ENCODE measurements at places on chromosomes 3 and 15.

DNA sequence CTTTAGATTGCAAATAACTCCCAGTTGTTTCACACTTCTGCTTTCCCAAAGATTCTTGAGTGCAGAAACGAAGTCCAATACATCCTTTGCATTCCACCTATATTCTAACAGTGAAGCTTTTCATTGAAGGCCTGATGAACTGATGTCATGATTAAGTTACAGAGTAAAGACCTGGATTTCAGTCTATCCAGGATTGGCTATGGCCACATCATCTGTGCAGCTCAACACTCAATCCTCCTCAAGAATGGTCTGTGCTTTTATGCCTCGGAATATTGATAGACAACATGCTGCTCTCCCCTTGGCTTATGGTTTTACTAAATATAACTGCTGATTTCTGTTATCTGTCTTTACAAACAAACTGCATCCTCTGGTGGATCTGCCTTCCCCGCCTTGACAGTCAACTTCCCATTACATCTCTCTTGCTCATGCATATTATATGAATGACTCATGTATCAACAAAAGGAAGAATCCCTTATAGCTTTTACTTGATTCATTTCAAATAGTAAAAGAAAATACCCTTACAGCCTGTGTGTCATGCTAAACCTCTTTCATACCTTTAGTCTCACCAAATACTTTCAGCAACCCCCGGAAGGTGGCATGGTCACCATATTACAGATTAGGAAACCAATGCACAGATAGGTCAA, 59.5 kb downstream of the SCN11A start:
- DNase-seq = no peak

DNA sequence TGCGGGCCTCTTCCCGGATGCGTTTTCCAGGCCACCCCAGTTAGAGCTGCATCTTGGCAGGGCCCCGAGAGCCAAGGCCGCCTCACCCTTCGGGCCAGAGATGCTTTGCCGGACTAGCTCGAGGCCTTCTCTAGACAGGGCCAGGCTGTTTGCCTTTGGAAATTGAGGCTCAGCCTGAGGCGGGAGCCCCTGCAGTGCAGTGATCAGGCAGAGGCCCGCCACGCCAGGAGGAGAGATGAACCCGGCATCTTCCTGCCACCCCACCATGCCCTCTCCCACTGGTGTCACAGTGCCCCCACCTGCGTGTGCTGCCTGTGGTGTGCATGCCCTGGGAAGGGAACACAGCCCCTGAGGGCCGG, 8.9 kb upstream of the ROPN1B start:
- DNase-seq = no peak

- no peak for DNase-seq
Measured at GRCh38 chr3:161251716-161252115, 30.6 kb downstream of the NMD3 start.

- DNase-seq = no peak
Measured at GRCh38 chr3:108407886-108408285, 102.5 kb downstream of the MYH15 start.

- DNase-seq = no peak
Measured at GRCh38 chr3:64945171-64945729, 257.4 kb upstream of the ADAMTS9 start.

DNA sequence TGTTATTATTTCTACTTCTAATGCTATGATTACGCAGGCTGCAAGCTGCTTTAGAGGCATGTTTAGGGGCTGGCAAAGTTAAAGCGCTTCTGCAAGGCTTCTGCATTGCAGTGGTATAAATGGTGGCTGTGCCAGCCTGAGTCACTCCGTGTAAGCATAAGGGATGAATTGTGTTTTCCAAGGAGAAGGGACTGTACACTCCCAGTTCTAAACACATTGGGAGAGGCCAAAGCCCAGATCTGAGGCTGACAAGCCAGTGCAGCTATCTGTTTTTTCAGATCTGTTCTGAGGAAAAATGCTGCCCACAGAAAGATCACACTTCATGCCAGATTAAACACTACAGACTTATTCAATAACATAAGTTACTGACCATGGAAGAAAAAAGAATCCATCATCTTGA, 83.8 kb downstream of the PRICKLE2 start:
- DNase-seq = no peak

GRCh38 chr15:72532991-72533601, 59.0 kb downstream of the ARIH1 start:
- DNase-seq = no peak

DNA sequence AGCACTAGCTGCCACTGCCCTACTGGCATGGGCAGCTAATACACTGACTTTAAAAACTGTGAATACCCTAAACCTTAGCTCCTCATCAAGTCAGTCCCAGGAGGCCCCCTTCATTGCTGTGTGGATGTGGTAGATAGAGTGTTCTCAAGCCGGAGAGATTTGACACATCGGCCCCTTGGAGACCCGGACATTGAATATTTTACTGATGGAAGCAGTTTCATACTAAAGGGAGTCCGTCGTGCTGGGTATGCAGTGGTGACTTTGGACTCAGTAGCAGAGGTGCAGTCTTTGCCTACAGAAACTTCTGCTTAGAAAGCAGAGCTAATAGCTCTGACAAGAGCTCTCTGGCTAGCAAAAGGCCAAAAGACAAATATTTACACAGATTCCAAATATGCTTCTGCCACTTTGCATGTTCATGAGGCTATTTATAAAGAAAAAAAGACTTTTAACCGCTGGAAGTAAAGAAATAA, 17.5 kb downstream of the CCR4 start:
- no peak for DNase-seq

- no peak for DNase-seq
Measured at GRCh38 chr15:67508407-67508806, 12.5 kb upstream of the C15orf61 start.

DNA sequence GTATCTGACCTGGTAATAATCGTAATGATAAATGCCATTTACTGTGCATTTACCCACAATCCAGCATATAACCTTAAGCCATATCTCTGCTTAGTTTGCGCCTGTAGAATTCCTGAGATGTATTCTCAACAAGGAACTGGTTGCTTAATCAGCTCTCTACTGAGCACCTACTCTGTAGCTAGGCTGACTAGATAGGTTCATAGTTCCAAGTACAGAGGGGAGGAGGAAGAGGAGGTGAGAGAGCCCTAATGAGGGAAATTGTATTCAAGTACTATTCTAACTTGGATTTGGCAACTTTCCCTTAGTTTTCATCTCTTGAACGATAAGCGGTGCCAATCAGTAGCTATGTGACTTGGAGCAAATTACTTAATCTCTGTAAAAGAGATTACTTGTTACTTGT, 5.6 kb upstream of the AKAP13 start:
- no peak for DNase-seq

- peak; percentile 46 for DNase-seq
Measured at GRCh38 chr3:39267631-39268548, 11.9 kb downstream of the CX3CR1 start.

DNA sequence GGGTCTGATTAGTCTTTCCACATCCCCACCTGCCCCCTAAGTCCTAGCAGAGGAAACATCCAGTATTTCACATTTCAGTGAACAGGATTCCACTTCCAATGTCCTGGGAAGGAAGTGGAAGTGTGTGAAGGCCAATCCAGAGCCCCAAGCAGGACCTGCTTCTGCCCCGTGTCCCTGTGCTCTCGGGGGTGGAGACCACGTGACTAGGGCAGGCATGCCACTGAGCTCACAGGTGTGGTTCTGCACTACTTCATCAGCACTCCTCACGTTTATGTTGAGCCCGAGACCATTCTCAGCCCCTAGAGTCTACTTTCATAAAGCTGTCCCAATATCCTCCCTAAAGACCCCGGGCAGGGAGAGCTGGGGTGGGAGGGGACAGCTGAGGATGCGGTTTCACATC, 84.3 kb downstream of the RAB11A start:
- no peak for DNase-seq

DNA sequence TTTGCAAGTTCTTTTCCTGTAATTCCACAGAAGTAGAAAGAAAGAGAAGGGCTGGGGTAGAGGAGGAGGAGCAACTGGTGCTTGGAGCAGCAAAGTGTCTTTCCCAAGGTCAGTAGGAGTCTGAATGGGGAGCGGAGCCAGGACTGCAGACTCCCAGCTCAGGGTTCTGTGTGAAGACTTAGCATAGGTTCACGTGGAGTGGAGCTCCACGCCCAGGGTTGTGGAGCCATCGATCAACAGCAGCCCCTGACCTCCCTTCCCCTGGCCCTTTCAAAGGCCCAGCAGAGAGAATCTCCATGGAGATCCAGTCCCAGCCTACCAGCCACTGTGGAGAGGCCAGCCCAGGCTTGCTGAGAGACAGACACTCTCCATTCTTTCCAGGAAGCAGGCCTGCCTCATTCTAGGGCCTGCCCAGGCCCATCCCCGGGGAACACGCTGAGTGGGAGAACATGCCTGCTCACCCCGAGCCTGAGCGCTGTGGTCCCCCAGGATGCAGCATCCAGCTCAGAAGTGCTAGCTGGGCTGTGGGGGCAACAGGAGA, 62.1 kb downstream of the CORO2B start:
- DNase-seq = no peak

GRCh38 chr3:120348991-120349854, at the start of gene LRRC58:
Gene LRRC58 (minus strand): TSS chr3:120349354. CDS start chr3:120349243, 111 bp downstream.
- peak; percentile 67 for DNase-seq

DNA sequence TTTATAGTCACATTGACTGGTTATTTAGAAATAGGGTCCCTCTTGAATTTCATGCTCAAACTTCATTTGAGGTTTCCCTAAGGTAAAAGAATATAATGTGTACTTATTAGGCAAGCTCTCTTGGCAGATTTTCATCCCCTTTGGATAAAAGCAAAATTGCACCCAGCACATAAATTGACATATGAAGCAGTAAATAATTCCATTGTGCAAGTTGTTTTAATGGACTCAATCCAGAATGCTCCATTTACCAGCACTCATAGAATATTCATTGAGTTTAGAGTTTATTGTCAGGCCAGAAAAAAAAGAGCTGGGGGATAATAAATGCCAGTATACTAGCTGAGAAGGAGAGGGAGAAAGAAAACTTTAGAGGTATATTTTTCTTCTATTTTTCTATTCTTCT, 136.8 kb downstream of the TPRG1 start:
- DNase-seq = no peak

GRCh38 chr3:38555149-38555840, 59.2 kb downstream of the EXOG start:
- DNase-seq = no peak

DNA sequence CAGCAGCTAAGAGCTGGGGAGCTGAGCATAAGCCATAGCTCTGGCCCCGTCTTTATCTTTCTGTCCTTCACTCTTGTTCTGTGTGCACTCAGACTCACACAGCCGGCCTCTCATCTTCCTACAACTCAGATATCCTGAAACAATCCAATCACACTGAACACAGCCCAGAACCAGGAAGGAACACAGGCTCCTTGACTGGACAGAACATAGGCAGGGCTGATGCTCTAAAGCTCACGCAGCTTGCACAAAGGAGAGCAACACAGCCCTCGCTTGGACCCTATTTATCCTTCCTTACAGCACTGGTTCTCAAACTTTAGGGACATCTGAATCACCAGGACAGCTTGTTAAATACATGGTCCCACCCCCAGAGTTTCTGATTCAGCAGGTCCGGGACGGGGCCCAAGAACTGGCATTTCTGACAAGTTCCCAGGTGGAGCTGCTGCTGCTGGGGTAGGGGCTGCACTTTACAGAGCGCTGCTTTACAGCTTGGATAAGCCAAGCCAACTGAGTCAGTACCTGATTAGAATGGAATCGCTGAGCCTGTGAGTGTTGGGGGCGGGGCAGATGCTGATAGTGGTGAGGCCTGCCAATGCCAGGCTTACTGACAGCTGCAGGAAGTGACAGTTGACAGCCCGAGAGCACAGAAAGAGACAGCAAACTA, 65.1 kb downstream of the MRPL46 start:
- DNase-seq = no peak

- no peak for DNase-seq
Measured at GRCh38 chr15:51096976-51097375, 2.3 kb upstream of the TNFAIP8L3 start.

- DNase-seq = no peak
Measured at GRCh38 chr3:183494341-183494740, 61.2 kb downstream of the KLHL6 start.

- DNase-seq = no peak
Measured at GRCh38 chr3:117282566-117282965, 573.0 kb downstream of the TUSC7 start.

- DNase-seq = no peak
Measured at GRCh38 chr15:43134157-43134635, 810 bp downstream of the TMEM62 start.

All from activated T-helper 1 cell treated with anti-CD3 and anti-CD28 coated beads, Interleukin-2, amount 50 U/mL, for 16 hours (primary cell).